Uterus (tissue), 4 donors: ENCODE measurements at places on chromosomes 3 and 15. TPM values are rescaled to one million over a fixed set of nuclear protein-coding genes. Genes with fewer than 3 reads are reported as not detected.

- DNase-seq = peak; percentile 71
Measured at GRCh38 chr15:69475769-69476358, 23.2 kb downstream of the RPLP1 start.

DNA sequence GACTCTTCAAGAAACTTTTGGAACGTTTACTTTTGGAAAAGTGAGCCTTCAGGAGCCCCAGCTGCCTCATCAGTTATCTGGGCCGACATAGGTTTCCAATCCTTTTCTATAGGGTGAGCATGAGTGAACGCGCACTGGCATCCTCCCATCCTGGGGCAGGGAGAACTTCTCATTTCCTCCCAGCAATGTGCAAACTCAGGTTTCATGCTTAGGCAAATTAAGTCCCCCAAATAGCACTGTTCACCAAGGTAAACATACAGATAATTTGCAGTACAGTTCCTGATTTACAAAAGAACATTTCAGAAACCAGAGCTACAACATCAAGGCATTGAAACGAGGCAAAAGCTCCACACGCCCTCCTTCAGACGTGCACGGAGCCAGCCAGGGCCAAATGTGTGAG, 333.5 kb upstream of the NR2E3 start:
- DNase-seq = no peak

DNA sequence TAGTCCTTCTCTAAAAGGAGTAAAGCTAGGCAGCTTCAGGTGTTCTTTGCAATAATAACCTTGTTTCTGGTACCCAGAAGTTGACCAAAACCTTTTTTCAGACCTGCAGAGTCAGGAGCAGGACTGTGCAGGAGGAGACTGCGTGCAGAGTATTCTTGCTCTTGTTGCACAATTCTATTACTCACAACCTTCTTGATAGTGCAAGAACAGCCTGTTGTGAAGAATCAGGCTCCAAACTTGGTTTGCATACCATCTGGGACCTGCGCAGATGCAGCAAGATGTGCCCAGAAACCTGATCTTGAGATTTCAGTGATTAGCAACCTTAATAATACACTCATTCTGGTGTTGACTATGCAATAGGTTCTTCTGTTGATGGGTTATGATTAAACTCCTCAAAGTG, 111.9 kb downstream of the ATG7 start:
- DNase-seq = no peak

- no peak for DNase-seq
Measured at GRCh38 chr3:152323834-152324233, 55.1 kb downstream of the MBNL1 start.

DNA sequence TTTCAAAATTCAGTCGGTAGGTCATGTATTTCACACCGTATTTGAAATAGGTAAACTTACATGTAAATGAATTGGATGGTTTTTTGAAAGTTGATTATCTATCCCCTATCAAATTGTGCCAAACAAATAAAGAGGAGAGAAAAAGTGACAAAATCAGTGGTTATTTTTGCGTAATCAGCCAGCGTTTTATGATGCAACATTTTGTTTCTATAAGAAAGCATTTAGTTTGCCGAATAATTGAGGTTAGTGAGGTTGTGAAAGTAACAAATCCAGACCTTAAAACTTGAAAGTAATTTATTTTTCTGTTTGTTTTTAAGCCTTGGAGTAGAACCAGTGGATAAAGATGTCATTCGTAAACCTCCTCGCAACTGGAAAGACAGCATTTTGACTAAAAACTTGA, 29.3 kb downstream of the ASTE1 start:
- no peak for DNase-seq

DNA sequence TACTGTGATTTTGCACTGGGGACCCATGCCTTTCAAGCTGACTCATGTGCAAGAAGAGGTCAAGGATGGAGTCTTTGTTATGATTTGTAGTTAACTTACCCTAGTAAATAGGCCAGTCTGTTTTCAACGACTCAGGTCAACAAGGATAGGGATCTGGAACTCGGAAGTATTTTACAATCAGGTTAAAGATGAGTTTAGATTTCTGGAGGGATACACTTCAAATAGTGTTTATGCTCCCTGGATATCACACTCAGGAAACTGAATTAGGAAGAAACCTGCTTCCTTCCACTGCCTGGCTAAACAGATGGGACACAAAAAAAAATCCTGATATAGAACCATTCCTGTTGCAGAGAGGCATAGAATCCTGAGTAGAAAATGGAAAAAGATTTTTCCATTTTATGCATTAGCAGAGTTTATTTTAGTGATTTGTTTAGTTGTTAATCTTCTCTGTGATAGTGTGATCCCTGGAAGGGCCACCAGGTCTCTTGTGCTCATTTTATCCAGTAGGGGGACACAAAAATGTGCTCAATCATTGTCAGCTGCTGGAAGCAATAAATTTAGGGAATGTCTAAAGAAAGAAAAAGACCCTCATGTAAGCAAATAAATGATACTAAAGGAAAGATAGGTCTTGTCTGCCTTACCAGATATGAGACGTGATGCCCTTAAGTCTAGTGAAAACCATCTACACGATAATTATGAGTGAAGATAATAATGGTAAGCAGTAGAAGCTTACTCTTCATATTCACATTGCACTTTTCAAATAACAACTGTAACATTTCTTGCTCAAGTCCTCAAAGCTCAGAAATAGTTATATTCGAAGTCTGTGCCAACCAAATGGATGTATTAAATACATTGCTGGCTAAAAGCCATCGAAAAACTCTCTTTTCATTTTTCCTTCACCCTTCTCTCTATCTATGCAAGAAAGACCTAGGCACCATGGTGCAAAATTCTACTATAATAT, 452.1 kb upstream of the KCNMB2 start:
- DNase-seq = no peak

GRCh38 chr3:41369838-41370237, 170.5 kb downstream of the CTNNB1 start:
- DNase-seq = no peak

DNA sequence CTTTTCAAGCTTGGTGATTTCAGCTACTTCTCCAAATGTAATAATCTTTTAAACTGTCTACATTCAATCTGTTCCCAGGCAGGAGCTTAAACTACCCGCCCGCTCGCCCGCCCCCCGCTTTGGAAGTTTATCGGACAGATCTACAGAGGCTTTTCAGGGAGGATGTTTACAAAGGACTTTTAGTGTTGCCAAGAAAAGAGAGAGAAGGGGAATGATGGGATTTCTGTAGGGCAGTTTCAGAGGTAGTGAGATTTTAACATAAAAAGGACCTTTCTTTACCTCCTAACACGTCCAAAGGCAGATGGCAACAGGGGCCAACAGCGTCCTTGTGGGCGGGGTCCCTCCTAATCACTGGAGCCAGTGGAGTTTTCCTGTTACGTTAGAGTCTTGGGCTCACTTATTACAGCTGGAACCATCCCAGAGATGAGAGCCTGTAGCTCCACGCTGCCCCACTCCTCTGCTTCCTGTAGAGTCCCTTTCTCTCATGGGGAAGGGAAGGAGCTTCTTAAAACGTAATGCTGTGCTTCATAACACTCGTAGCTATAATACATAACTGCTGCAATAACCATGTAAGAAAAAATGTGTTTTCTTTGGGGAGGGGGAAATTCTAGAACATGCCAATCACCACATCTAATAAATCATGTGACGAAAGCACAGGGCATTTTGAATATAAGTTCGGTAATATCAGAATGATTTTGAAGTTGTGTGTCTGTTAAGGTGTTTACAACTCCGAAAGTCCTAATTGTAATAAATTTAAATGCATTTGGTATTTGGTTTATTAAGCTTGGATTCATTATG, 30.9 kb downstream of the HES1 start:
- peak; percentile 57 for DNase-seq

DNA sequence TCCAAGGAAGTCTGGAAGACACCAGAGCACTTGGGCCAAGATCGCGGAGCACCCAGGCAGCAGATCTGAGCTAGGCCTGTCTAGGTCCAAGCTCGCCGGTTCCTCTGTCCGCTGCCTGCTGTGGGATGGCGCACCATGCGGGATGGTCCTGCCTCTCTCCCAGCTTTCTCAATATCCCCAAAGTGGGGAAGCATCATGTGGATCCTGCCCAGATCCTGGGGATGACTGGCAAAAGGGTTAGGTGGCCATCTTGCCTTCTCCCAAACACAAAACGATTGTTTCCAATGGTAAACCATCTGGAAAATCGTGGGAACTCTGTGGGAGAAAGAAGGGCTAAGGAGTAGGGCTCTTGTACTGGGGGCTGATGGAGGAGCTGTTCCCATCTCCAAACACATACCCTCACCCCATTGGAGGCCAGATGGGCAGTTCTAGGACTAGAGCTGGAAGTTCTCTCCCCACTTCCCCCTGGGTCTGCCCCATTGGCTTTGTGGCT, 8.9 kb downstream of the PRKCD start:
- no peak for DNase-seq

Gene FGD5
- 21.4 TPM for total RNA-seq
